ENCODE measurements at places on chromosomes 12 and 14.
A peak's percentile ranks its signal among the peaks of the same experiment; 100 is the strongest.

- DNase-seq, result no peak
Measured at GRCh38 chr12:19129122-19129485, 429 bp upstream of the PLEKHA5 start.

- DNase-seq, result no peak
Measured at GRCh38 chr12:57166971-57167371, 19.6 kb upstream of the LRP1-AS start.

DNA sequence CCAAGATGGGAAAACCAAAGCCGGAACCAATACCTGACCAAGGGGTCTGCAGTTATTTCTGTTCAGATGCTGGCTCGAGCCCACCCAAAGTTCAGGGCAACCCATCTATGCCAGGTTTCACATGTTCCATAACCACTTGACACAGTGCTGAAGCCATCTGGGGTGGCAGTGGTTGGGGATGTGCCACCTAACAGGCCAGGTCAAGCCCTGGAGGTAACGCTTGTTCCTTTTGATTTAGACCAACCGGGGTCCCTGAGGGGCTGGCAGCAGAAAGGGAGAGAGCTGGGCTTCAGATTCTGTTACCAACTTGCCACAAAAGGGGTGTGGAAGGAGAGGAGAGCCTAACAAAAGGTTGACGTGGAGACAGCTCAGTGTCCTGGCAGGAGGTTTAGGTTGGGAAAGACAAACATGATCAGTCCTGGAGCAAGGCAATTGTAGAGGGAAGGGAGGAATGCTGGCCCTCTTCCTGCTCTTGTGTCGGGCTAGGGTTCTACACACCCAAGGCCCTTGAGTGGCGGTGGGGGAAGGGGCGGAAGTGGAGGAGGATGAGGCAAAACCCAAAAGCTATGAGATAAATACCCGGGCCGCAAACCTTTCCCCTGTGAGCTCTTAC lies 31.9 kb downstream of the CACNA2D4 start:
- DNase-seq, result peak; percentile 43

DNA sequence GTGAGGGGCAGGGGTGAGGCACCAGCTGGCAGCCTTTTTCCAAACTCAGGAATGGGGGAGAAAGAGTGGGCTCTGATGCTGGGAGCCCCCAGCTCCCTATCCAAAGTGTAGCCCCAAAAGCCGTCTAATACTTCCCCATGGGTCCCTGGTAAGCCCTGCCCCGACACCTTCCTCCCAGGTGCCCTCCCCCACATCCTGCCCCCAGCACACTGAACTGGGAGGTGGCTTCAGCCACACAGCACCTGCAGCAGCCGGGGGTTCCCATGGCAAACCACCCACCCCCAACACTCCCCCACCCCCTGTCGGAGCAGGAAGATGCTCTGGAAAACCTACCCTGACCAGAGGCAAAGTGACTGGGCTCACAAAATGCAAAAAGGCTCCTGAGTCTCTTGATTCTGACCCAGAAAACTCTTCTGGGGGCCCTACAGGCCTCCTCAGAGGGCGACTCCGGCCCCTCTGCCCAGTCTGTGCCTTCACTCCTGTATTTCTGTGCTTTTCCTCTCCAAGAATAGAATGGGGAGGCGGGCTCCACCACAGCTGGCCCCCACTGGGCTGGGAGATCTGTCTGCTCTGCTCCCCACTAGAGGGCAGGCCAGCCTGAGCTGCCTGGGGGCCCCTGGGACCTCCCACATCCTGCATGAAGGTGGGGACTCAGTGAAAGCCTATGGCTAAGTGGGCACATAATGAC lies 81.6 kb downstream of the ITPK1 start:
- no peak for DNase-seq

DNA sequence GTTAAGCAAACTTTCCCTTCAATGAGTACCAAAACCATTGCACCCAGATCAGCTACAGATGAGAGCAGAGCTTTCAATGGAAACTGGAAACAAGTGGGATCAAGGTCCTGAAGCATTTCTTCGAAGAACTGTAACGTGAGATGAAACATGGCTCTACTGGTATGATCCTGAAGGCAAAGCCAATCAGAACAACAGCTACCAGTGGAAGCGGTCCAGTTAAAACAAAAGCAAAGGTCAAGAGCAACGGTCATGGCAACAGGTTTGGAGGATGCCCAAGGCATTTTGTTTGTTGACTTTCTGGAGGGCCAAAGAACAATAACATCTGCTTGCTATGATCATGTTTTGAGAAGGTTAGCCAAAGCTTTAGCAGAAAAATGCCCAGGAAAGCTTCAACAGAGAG lies 137.9 kb upstream of the CPSF6 start:
- DNase-seq, result no peak

Measured in ecto neural progenitor cell (in vitro differentiated cells).